Stimulated activated CD8-positive, alpha-beta memory T cell treated with anti-CD3 and anti-CD28 coated beads, Interleukin-12 subunit alpha, Interleukin-12 subunit beta, amount 100 ng/mL, for 4 hours (primary cell): ENCODE measurements at places on chromosomes 2 and 18.
A peak's percentile ranks its signal among the peaks of the same experiment; 100 is the strongest.

DNA sequence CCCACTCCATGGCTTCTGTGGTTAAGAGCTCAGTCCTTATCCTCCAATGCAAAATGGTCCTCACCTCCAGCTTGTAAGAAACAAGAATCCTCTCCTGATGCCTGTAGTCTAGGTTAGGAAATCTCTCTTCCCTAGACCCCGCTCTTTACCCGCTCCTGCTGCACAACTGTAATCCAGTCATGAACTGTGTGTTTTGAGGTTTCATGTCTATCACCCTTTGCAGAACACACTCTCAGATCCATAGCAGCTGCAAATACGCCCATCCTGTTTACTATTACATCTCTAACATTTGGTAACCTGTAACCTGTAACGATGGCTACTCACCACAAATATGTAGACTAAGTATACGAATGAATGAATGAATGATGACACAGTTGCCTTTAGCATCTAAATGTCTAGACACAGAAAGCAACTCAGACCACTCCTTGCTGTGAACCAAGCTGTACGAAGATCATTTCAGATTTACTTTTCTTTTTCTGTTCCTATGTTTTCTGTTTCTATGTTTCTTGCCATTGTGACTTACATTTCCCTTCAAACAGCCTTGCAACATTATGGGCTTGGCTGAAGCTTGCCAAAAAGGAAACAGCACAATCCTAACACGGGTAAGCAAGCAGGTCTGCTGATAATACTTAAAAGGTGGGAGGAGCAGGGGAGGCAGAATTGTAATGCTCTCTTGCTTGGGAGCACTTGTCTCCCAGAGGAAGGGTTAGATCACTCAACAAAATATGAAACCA lies 53.7 kb downstream of the EPHA4 start:
- no peak for DNase-seq

GRCh38 chr2:55052129-55053061 lies 2.1 kb upstream of the RTN4 start:
- no peak for DNase-seq

DNA sequence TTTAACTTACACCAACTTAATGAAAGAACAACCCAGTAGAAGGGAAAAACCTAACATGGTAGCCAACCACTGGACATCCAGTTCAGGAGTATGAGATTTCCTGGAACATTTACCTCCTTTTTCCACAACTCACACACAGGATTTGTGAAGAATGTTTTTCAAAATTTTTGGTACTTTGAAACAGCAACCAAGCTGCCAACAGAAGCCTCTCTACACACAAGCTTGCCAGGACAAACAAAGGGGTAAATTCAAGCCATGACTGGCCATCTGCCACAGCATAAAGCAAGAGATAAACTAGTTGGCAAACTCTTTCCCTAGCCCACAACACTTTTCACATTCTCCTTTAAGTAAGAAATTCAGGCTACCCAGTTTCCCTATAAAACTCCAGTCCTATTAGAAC lies 21.4 kb downstream of the MGAT4A start:
- DNase-seq: no peak

DNA sequence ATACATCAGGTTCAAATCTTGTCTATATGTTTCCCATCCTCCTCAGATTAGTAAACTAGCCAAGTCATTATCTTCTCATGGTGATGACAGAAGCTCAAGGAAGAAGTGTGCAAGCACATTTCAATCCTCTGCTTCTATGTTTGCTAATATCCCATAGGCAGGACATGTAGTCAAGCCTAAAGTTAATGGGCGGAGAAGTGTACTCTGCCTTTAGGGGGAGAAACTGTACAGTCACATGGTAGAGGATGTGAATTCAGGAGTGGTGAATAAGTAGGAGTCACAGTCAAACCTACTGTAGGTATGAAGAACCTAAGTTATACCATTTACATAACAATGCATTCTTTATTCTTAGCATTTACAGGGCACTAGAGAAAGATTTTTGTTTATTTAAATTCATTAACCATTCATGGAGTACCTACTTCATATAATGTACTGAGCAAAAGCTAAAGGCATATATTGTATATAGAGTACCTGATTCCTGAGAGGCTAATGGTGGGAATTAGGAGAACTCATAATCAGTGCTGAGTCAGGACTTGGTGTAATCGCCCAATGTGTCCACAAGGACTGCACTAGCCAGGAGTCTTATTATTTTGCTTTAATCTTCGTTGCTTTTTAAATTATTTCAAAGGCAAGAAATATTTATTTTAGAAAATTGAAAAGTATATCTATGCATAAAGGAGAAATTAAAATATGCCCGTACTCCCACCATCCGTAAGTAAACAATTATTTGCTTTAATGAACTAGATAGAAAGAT lies 394.3 kb upstream of the ETAA1 start:
- DNase-seq: no peak

- peak; percentile 54 for DNase-seq
Observed at GRCh38 chr2:85852937-85853498, 35.8 kb downstream of the ST3GAL5 start.

- no peak for DNase-seq
Observed at GRCh38 chr18:63823516-63824219, 48.5 kb downstream of the SERPINB7 start.

GRCh38 chr2:112836695-112837117 lies at the start of gene IL1B:
TSS of gene IL1B (minus strand) at chr2:112836779. CDS start at chr2:112836229, 550 bp downstream.
- DNase-seq: no peak

DNA sequence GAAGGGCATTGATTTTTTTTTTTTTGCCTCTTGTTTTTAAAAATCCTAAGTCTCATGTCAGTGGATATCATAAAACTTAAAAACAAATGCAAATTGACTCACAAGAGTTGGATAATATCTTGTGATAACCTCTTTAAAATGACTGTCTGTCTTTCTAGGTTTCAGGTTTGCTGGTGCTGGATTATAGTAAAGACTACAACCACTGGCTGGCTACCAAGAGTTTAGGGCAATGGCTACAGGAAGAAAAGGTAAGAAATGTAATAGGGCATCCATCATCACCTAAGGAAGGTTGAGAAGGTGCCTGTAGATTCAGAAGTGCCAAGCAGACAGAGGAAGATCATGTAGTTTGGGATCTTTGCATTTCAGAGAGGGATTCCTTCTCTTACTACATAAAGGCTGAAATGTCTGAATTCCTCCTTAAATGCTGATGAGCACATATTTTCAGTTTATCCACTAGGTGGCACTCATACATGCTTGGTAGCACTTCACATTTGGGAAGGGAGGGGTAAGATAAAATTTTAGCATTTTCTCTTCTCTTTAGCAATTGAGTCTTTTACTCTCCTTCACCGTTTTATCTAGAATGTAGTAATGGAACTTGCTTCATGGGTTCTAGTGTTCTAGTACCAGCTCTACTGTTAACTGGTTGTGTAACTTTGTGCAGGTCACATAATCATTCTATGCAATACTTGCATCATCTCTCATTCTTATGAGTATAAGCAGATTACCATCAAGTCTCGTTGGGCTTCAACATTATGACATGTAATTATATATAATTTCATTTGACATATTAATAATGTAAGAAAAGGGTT lies 21.1 kb downstream of the CPS1 start:
- DNase-seq: no peak

- DNase-seq: no peak
Observed at GRCh38 chr18:31156821-31157763, 5.6 kb downstream of the DSC1 start.

DNA sequence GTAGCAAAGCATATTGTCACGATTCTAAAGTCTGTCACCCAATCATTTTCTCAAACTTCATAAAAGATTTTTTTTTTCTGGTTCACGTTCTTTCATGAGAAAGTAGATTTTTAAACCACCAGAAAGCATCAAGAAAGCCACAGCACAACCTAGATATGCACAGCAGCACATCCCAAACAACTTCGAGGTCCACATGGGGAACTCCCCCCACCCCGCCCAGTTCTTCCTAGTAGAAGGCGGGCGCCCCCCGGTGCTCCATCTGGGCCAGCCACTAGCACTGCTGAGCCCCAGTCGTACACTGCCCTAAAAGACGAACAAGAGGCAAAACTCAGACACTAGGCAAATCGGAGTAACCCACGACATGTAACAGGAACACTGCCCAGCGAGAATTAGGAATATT lies 15.5 kb downstream of the HDLBP start:
- DNase-seq: no peak

GRCh38 chr18:9032519-9032918 lies 70.0 kb upstream of the NDUFV2 start:
- no peak for DNase-seq

DNA sequence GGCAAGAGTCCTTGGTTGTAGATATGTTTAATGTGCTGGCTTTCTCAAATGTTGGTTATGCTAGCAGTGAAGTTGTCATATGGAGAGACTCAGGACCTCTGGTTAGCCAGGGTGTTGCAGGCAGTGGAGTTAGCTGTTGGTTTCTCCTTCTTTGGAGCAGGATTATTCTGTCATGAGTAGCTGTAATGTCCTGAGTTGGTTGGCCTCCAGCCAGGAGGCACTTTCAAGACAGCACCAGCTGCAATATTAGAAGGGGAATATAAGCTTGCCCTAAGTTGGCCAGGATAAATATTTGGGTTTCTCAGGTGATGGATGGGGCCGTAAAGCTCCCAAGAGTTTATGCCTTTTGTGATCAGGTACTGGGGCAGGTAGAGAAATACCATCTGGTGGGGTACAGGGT lies 65.5 kb downstream of the MSTN start:
- DNase-seq: no peak

- DNase-seq: no peak
Observed at GRCh38 chr18:6881034-6881820, 151.7 kb downstream of the ARHGAP28 start.

DNA sequence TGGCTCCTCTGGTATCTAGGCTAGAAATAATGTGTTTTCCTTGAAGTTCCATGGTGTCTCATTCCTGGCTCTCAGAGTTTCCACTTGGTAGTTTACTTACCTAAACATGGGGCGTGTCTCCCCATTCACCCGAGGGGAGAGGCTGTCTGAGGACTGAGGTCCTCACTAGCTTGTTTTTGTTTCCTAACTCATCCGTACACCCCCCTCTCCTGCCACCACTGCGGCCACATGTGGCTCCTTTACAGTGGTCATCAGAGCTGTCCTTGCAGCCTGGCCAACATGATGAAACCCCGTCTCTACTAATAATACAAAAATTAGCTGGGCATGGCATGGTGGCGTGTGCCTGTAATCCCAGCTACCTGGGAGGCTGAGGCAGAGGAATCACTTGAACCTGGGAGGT lies 106.0 kb downstream of the ASAP2 start:
- no peak for DNase-seq

- DNase-seq: no peak
Observed at GRCh38 chr2:40131081-40131704, 320.7 kb downstream of the SLC8A1 start.

- no peak for DNase-seq
Observed at GRCh38 chr2:15119722-15120175, 441.4 kb downstream of the NBAS start.

GRCh38 chr18:55585065-55585919 lies 2.7 kb downstream of the TCF4 start:
- no peak for DNase-seq

- DNase-seq: no peak
Observed at GRCh38 chr18:13455471-13455870, 236.9 kb downstream of the LDLRAD4 start.

- DNase-seq: no peak
Observed at GRCh38 chr2:234716271-234716670, 219.4 kb upstream of the ARL4C start.

DNA sequence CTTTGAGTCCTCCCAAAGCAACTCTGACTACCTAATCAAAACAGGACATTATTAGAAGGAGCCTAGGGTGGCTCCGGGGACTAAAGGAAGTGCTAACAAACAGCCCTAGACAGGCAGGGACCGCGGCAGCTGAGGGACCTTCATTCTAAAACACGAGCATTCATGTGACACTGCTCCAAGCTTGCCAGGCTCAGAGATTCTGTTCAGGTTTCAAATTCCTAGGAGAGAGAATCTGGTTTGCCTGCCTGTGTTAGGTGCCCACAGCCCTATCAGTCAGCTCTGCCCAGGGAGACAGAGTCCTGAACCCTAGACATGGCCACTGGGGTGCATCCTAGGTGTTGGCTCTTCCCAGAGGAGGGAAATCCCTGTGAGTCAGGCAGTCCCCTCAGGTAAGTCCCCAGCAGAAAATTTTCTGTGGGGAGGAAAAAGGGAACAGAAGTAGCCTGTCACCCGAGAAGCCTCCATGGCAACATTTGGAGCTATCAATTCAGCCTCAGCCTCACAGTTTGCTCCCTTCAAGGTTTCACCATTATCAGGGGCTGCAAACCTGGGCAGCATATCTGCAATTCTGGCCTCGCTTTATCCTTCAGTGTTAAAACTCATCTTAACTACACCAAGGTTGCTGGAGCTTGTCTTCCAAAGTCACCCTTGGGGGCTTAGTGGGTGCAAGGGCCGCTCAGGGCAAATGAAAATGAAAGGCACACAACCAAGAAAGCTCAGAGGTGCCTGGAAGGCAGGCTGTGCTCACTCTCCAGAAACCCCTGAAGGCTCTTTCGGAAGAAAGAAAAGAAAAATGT lies 28.6 kb downstream of the PCBP1 start:
- no peak for DNase-seq

- DNase-seq: no peak
Observed at GRCh38 chr18:22132763-22133162, 36.6 kb upstream of the GATA6 start.

DNA sequence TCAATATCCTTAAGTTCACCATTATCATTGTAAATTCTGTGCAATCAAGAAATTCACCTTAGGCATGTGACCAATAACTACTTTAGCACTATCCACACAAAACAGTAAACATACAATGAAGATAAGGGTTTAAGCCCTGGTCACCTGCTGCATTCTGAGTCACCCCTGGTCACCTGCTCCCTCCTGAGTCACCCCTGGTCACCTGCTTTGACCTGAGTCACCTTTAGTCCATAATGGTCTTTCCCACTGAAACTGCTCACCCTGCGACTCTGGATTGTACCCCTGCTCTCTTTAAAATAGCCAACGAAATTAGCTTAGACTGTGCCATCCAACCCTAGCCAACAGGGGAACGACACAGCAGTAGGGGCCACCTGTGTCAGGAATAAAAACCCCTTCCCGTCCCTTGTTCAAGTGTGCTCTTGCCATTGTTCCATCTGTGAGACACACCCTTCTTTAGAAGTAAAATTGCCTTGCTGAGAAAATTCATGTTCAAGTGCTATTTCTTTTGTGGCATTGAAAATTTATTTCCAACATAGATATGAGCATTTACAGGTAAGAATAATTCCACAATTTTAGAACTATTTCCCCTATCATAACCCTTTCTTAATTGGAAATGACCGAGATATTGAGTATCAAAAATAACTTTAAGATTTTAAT lies 902.8 kb downstream of the DSC3 start:
- no peak for DNase-seq

GRCh38 chr2:6381326-6381725 lies 484.4 kb downstream of the CMPK2 start:
- no peak for DNase-seq

- no peak for DNase-seq
Observed at GRCh38 chr2:147450661-147451510, 393.9 kb upstream of the ACVR2A start.
